ENCODE measurements at places on chromosomes 6 and 20. TPM values are rescaled to one million over a fixed set of nuclear protein-coding genes. Genes with fewer than 3 reads are reported as not detected.

GRCh38 chr6:33453393-33454008, 875 bp upstream of the ZBTB9 start:
- H3K4me1 ChIP-seq, result no peaks in the 10 kb centered on the region
- no peaks in the 10 kb centered on the region for H3K27me3 ChIP-seq
- peak overlapping the region; percentile 77 for H3K27ac ChIP-seq

DNA sequence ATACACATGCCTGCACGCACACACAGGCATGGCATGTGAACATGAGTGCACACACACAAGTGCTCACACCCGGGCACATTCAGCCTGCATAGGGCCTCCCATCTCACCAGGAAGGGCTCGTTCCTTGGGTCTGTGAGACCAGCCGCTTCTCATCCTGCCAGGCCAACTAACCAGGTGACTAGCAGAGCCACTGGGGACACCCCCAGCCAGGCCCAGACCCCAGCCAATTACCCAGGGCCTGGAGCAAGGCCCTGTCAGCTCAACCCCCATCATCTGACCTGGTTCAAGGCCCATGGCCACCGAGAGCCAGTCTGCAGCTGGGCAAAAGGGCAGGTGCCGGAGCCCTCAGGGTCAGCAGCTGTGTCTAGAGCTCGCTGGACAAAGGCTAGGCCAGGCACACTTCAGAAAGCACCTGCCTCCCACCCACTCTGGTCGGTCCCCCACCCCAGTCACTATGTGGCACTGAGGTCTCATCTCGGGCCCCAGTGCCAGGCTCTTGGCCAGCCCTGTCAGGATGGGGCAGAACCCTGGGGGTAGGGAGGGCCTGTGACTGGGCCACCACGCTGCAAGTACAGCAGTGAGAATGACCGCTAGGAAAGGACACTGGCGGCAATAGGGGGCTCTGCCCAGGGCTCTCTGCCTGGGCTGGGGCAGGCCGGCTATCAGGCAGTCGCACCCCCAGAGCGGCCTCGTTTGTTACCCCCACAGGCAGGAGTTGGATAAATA, 26.8 kb upstream of the MRGBP start:
- no peak overlapping the region for H3K27ac ChIP-seq
- H3K36me3 ChIP-seq, result no peaks in the 10 kb centered on the region
- no peak for DNase-seq
- H3K4me1 ChIP-seq, result no peaks in the 10 kb centered on the region
- H3K27me3 ChIP-seq, result peaks cover 3% of the 10 kb centered on the region

DNA sequence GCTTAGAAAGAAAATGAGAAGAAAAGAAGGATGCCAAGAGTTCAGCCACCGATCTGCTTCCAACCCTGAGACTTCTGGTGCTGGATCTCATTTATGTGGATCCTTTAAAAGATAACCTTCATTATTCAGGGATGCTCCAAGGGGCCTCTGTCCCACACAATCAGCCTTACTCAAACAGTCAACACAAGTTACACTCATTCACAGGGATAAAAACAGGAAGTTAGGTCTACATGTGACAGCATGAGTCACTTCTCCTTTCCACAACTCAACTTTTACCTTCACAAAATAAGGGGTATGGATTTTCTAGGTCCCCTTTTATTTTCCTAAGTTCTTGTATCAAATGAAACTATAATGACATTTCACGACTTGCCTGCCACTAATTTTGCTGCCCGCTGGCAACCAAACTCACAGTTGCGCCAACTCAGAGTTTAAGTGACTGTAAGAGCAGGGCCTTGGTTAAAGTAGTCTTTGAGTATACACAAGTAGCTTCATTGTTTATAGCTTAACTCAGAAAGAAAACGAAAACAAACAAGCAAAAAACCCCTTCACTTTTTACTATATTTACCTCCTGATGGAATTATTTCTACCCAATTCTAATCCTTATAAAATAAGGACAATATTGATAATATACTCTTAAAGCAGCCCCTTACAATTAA, 278.8 kb upstream of the RUNX2 start:
- no peak for DNase-seq
- no peak overlapping the region for H3K27ac ChIP-seq
- no peaks in the 10 kb centered on the region for H3K27me3 ChIP-seq
- H3K4me1 ChIP-seq, result no peaks in the 10 kb centered on the region
- H3K4me3 ChIP-seq, result no peak overlapping the region
- H3K36me3 ChIP-seq, result no peaks in the 10 kb centered on the region

PHF3 gene
- total RNA-seq, result 47.6 TPM

DNA sequence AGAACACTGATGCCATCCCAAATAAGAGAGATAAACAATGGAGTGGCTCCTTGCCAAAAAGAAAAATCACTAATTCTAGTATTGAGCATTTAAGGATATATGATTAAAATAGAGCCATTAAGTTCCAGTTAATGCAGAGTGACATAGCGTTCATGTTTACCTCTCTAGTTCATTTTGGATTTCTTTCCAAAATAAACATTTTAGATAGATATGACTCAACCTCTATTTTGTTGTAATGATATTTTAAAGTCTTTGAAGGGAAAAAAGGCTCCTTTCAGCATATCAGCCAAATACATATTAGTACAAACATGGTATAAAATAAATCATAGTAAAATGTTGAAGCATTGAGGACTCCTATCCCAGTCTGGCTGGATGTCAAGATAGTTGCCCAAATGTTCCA, 33.4 kb downstream of the RWDD2A start:
- H3K4me1 ChIP-seq, result no peaks in the 10 kb centered on the region
- no peak overlapping the region for H3K27ac ChIP-seq
- H3K36me3 ChIP-seq, result no peaks in the 10 kb centered on the region
- no peaks in the 10 kb centered on the region for H3K27me3 ChIP-seq
- H3K4me3 ChIP-seq, result no peak overlapping the region
- no peak for DNase-seq
